NB4 (cell line): ENCODE measurements at places on chromosomes 16 and 17.

DNA sequence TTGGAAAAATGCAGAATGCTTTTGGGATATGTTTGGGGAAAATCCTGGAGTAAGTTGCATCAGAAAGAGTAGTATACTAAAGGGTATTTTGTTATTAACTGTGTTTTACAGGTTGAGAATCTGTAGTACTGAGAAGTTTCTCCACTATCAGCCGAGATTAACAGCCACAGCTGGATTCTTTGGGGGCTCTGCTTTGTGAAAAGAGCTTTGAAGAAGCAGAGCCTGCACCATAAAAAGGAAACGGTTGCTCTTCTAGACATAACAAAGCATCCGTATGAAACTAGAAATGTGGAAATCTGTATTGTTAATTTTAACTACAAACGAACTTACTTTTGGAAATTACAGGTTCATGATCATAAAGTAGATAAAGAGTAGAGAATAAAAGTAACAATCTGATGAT is 5.3 kb downstream of the NLK start:
- DNase-seq, result no peak

DNA sequence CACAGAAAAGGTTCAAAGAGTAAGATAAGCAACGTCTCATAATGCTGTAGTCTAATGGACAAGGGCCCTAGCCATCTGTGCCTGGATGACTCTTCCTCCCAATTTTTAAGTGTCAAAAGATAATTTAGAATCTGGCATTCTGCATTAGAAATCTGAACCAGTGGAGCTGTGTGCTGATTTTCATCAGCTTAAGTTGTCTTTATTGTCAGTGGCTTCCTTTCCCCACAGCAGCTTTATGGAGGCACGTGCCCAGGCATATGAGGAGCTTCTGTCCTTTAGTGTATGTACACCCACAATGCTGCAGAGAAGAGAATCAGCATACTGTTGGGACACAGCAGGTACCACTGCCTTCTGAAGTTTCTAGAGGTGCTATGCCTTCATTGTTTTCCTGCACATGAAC is 37.9 kb downstream of the HEATR6 start:
- DNase-seq, result no peak

DNA sequence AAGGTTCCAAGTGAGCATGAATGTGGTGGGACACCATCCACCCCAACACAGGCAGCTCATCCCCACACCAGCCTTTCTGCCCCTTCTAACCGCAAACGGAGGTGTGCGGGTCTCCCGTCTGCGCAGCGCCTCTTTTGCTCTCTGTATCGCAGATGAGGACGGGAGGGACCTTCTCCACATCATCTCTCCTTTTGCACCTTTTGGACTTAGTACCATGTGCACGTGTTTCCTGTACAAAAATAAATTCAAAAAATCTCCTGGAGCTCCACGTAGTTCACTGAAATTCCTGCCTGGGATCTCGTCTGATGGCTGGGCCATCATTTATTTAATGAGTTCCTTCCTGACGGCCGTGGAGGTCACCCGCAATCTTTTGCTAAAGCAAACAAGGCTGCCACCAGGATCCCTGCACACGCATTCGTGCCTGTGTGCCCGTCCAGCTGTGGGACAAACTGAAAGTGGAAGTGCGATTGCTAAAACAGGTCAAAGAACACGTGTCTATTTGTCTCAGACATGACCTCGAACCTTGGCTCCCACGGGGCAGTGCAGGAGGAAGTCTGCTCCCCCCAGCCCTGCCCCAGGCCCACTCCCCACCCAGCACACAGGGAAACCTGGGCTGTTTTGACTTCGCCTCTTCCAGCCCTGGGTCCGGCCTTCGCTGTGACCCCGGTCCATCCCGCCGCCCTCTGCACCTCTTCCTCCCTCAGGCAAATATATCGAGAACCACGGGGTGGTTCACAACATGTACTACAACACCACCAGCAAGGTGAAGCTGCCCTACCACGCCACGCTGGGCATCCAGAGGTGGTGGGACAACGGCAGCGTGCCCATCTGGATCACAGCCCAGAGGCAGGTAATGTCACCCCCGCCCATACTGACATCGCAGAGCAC is 2.3 kb downstream of the ENPP7 start:
- peak; percentile 60 for DNase-seq

GRCh38 chr17:149897-150584 is 12.7 kb downstream of the SCGB1C2 start:
- no peak for DNase-seq

- DNase-seq, result no peak
Measured at GRCh38 chr16:10688726-10689125, 6.0 kb downstream of the TEKT5 start.
